Activated T-helper 1 cell treated with anti-CD3 and anti-CD28 coated beads, Interleukin-2, amount 50 U/mL, for 16 hours (primary cell): ENCODE measurements at places on chromosomes 1 and 21.

GRCh38 chr1:91701472-91701869, 184.5 kb downstream of the TGFBR3 start:
- DNase-seq, result no peak

DNA sequence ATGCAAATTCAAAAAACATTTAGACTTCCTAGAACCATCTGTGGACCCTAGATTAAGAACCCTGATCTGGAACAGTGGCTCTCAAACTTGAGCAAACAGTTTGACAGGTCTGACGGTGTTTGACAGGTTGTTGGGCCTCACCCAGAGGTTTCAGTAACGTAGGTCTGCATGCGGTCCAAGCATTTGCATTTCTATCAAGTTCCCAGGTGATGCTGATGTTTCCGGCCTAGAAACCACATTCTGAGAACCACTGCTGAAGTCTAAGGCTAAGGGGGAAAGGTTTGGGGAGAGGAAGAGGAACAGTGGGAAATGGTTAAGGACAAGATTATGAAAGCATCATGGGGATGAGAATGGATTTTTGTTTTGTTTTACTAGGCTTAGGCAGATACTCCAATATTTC, 48.6 kb downstream of the MDM4 start:
- no peak for DNase-seq

DNA sequence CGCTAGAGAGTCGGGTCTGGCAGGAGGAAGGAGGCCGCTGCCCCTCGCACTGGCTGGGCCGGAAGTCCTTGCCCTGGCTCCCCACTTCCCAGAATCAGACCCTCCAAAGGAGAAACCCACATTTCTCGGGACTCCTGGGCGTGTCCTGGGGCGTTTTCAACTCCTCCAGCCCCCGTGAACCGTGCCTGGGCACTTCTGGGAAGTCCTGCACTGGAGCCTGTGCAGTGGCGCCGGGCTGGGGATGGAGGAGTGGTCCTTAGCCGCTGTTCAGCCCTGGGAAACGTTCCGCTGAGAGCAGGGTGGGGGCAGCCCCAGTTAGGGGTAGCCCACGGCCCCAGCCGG, 3.0 kb downstream of the IGSF21 start:
- no peak for DNase-seq

- DNase-seq, result no peak
Measured at GRCh38 chr1:32568929-32569328, 29.7 kb downstream of the ZBTB8A start.

- no peak for DNase-seq
Measured at GRCh38 chr21:16258844-16259611, 529.2 kb downstream of the USP25 start.

GRCh38 chr1:54094001-54094729, 40.8 kb downstream of the TCEANC2 start:
- DNase-seq, result no peak

GRCh38 chr21:27725916-27726315, 759.0 kb upstream of the ADAMTS5 start:
- no peak for DNase-seq

DNA sequence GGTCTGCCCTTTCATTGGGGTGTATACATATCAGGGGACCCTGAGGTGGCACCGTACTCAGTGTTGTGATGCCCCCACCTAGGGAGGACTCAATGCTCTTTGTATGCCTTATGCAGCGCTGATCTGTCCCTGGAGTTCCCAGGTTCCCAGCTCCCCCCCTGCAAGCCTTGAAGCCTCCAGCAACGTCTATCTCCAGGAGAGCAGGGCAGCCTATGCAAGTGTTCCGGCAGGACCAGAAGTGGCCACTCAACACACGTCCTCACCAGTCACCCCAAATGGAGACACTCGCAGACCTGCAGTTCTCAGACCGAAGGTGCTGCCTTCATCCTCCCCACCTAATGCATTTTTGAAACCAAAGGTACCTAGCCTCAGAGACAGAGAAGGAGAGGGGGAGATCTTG, 25.2 kb upstream of the CNTN2 start:
- no peak for DNase-seq

DNA sequence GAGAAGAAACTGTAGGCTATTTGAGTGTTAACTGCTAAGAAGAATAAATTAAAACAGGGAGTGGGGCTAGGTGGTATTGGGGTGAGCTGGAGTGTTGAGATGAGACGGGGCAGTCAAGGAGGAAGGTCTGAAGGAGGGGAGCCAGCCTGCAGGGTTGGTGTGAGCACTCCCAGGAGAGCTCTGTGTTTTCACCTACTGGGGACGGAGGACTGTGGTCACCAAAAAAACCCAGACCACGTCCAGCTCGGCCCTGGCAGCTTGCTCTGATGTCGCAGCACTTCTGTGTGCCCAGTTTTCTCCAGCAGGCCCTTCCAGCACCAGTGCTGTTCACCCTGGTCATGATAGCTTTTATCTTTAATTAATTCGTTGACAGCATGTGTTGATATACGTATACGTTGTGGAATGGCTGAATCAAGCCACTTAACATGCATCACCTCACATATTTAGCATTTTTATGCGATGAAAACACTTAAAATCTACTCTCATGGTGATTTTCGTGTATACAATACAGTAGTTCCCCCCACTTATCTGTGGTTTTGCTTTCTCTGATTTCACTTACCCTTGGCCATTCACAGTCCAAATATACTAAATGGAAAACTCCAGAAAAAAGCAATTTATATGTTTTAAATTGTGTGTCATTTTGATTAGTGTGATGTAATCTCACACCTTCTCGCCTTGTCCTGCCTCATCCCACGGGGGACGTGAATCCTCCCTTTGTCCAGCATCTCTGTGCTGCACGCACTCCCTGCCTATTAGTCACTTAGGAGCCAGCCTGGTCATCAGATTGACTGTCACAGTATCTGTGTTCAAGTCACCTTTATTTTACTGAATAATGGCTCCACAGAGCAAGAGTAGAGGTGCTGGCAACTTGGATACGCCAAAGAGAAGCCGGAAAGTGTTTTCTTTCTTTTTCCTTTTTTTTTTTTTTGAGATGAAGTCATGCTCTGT, 12.3 kb downstream of the FAM3B start:
- no peak for DNase-seq

- no peak for DNase-seq
Measured at GRCh38 chr1:44842486-44842861, 579 bp downstream of the PTCH2 start.

DNA sequence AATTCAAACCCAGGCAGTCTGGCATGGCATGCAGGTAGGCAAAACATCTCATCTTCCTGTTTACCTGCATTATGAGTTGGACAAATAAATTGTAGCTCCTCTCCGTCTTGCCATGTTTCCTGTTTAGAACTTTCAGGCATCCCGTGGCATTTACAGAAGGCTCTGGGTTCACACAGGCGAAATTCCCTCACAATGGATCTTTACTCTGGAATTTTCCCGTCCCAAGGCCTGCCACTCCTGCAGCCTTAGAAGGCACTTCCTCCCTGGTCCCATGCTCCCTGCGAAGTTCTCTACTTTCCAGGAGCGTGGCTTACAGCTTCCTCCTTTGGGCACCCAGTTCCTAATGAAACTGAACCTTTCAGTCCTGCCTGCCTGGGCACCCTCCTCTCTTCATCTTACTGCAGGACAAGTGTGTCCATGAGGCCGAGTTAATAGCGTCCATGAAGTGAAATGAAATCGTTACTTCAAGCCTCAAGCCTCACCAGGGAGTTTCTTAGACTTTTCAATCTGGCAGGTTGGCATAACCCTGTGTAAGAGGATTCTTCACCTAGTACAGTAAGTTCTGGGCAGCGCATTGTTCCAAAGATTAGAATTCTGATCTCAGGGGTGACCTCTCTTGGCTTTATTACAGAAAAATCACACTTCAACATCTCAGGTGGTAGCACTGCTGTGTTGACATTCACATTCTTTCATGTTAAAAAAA, 36.8 kb upstream of the AHCYL1 start:
- no peak for DNase-seq

DNA sequence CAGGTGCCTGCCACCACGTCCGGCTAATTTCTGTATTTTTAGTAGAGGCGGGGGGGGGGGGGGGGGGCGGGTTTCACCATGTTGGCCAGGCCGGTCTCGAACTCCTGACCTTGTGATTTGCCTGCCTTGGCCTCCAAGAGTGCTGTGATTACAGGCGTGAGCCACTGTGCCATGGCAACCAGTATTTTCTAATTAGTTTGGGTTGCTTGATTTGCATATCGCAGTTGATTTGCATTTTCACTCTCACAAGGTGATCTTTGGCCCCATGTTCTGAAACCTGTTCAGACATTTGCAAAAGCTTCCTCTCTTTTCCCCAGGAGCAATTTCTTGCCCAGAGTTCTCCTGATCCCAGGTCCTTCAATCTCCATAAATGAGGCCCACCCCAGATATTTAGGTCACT, 1.7 kb downstream of the TOR3A start:
- no peak for DNase-seq

DNA sequence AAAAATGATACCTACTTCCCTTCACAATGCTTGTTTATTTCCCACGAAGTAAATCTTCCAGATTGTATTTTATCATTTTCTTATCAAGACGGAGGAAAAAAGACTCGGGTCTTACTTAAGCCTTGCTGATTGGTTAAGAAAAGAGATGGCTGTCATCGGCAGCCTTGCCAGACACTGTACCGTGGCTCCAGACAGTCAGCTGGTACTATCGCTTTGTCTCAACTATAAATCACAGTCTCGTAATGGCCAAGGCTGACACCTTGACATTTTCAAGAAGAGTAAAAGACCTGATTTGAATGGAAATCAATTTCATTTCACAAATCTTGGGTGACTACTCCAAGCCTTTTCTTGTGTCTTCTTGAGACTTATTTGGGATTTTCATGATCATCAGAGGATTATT, 868.0 kb downstream of the USP25 start:
- no peak for DNase-seq

GRCh38 chr1:16250524-16251251, 13.7 kb upstream of the CPLANE2 start:
- DNase-seq, result no peak

DNA sequence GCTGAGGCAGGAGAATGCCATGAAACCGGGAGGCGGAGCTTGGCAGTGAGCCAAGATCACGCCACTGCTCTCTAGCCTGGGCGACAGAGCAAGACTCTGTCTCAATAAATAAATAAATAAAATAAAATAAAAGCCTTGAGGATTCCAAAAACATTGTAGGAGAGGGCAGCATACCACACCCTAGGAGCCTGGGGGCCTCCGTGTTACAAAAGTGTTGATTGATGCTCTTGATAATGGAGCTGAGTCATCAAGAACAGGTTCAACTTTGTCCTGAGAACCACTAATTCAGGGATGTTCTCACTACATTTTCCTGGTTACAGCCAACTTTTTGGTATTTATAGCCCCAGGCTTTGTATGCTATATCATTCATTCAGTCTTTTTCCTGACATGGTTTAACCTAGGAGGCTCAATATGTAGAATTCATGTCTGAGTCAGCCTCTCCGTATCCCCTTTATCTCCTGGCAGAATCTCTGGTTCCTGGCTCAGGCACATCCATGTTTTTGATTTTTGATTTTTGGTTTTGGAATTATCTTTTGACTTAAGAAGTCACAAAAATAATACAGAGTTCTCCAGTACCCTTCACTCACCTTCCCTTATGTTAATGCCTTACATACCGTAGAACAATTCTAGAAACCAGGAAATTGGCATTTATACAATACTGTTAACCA, 69.4 kb downstream of the LRRC8D start:
- no peak for DNase-seq

- DNase-seq, result no peak
Measured at GRCh38 chr1:163085041-163085903, 16.1 kb downstream of the RGS4 start.

- no peak for DNase-seq
Measured at GRCh38 chr21:34825101-34825500, 156.3 kb downstream of the CLIC6 start.

- DNase-seq, result no peak
Measured at GRCh38 chr1:221098471-221099405, 219.5 kb downstream of the HLX start.

DNA sequence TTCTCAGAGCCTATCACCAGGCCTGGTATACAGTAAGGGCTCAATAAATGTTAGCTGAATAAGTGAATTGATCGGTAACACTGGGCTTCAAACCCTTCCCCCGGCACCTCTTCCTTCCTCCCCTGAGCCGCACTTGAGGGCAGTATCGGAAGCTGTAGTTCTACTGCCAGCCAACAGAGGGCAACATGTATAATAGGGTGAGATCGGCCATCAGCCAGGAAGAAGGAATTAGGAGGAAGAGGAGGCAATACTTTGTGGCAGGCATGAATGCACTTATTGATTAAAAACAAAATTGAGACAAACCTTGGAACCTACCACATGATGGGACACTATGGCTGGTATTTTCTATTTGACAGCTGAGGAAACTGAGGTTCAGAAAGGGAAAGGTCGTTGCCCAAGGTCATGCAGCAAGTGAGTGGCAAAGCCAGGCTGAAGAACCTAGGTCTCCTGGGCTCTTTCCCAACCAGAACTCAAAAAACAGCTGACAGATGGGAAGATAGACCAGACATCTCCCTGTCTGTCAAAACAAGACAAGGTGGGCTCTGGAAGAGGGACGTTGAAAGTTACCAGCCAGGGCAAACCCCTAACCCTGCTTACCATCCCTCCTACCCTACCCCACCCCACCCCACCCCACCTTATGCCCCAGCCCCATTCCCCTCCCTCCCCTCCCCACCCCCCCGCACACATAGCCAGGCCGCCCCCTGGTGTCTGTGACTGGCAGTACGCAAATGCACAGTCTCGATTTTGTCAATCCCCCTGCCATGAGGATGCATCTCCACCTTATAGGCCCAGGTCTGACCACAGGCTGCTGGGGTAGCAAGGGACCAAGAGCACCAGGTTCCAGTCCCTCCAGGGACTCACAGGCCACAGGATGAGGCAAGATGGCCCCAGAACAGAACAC, 107.3 kb upstream of the RUNX3 start:
- DNase-seq, result peak; percentile 48

- DNase-seq, result no peak
Measured at GRCh38 chr1:151362308-151363155, 10.0 kb downstream of the SELENBP1 start.

DNA sequence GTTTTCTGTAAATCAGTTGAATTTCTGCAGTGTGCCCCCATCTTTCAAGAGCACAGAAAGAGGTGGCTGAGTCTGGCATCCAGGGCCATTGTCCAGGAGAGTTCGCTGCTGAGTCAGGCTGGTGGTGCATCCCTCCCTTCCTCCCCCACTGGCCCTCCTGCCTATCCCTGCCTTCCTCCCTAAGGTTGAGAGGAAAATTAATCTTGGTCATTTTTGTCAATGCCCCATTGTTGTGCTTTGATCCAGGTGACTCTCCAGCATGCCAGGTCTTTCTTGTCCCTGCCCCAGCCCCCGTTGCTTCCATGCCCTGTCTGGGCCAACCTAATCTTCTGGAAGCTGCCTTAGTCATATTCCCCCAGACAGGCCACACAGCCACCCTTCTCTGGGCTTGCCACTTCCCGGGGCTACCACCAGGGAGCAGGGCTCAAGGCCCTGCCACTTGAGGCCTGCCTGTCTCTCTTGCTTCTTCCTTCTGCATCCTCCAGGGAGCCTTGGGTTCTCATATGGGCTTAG, 26.6 kb downstream of the PROK1 start:
- DNase-seq, result no peak
